Stimulated activated memory B cell treated with anti-CD40 and anti-IgM and Interleukin-4, amounts not matched to agents 10 μg/mL and 1 μg/mL and 100 μg/mL, for 72 hours (primary cell): ENCODE measurements at places on chromosomes 4 and X.

GRCh38 chr4:77821775-77822174 lies 2.6 kb upstream of the CNOT6L start:
- ATAC-seq, result no peak

DNA sequence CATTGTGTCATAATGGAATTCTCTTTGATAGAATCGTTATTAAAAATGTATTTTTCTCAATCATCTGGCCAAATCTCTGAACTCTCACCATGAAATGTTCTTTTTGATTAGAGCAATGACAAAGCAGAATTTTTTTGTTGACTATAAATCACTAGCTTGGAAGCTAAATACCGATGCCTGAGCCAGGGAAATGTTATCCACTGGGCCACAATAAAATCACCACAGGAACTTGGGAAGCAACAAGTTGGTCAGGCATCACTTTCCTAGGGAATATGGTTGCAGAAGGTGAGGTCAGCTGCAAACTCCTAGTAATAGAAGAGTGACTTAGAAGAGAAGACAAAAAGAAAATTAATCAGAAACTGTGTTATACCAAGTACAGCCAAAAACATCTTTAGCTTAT lies 60.6 kb upstream of the CFAP47 start:
- ATAC-seq, result no peak

DNA sequence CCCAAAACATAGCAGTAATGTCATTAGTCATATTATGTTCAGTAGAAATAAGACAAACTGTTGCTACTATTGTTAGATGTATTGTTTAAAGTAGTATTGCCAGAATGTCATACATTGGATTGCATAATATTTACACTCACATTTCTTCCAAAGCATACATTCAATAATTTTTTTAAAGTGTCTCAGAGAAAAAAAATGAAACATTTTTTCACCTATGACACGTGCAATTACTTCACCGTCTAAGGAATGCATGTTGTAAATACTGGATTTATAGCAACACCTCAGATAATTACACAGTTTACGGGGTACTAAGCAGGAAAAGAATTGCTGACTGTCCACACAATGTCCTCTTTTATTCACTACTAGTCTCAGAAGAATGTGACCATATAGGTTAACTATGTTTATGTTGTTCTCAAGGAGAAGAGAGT lies 162.1 kb downstream of the PCDH18 start:
- no peak for ATAC-seq

DNA sequence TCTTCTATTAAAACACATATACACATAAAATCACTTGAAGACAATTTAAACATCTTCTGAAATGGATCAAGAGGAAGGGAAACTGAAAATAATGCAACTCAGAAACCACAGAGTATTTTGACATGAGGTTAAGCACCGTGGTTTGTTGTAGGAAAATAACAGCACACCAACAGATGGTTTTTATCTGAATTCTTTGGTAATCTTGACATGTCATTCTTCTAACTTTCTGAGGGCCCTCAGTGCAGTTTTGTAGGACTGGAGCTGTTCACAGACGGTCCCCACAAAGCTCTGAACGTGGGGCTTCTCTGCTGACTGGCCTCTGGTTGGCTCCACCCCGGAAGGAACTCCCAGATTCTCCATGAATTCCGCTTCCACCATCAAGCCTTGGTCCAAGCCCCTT lies 16.0 kb upstream of the TLR8 start:
- peak; percentile 76 for ATAC-seq

DNA sequence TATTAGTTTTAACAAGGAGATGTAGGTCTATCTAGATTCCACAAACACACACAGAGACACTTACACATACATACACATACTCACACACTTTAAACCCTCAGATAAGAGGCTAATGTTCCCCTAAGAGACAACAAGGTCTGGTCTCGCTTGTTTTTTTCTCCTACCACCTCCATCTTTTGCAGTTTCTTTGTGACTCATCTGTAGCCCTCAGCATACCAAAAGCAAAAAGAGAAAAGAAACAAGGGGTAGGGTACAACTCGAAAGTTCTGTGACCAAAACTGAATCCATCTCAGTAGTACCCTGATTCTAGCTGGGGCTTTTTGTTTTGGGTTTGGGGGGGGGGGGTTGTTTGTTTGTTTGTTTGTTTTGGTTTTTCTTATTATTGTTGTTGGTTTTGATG lies 12.2 kb upstream of the EXOSC9 start:
- ATAC-seq, result no peak

- ATAC-seq, result peak; percentile 93
Observed at GRCh38 chrX:153888344-153888743, 2.4 kb upstream of the L1CAM start.

- ATAC-seq, result no peak
Observed at GRCh38 chr4:109801895-109802319, at the start of gene CFI. CFI (minus strand) TSS chr4:109801999; CDS start chr4:109801971, 28 bp downstream.

GRCh38 chr4:1715002-1715758 lies 3.1 kb upstream of the SLBP start:
- no peak for ATAC-seq

DNA sequence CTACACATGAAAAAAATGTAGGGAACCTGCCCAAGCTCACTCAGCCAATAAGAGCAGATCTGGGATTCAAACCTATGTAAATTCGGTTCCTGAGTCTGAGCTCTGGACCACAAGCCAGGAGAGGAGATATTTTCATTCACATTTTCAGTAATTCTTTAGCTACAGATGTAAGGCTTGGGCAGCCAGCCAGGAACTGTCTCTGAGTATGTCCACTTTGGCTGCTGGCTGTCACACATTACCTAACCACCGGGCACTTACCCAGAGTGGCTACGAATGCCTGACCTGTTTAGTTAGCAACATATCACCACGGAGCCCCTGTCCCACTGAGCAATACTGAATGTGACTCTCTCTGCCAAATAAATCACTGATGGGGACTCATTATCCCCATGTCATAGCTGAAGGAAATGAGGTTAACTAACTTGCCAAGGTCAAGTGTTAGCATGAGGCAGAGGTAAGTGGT lies 15.3 kb downstream of the USP46 start:
- no peak for ATAC-seq

GRCh38 chr4:89939546-89939945 lies 44.9 kb downstream of the MMRN1 start:
- ATAC-seq, result no peak

GRCh38 chrX:16950423-16950822 lies 4.0 kb downstream of the REPS2 start:
- ATAC-seq, result no peak
